ENCODE measurements at places on chromosomes 1 and 21.

DNA sequence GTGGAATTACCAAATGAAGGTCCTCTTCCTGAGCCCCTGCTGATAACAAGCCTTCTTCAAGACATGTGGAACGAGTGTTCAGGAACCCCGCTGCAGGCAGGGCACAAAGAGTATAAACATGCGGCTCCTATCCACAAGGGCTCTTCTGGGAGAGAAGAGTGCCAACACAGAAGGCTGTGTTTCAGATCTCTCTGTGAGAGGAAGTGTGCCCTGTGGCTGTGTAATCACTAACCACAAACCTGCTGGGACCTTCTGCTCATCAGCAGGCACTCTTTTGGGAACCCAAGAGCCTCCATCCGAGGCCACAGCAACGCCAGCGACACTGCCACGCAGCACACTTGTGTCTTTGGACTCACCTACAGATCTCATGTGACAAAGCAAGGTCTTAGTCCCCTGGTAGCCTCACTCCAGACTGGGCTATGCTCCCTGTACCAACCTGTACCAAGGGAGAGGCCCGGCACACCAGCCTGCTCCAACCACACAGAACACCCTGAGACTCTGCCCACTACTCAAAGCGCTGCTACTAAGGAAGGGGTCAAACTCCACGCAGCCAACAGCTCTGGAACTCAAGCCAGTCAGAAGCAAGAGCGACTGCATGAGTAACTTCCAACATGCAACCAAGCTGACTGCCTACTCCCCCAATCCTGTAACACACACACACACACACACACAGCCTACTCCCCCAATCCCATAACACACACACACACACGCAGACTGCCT, 7.8 kb downstream of the PTTG1IP start:
- DNase-seq, result no peak

DNA sequence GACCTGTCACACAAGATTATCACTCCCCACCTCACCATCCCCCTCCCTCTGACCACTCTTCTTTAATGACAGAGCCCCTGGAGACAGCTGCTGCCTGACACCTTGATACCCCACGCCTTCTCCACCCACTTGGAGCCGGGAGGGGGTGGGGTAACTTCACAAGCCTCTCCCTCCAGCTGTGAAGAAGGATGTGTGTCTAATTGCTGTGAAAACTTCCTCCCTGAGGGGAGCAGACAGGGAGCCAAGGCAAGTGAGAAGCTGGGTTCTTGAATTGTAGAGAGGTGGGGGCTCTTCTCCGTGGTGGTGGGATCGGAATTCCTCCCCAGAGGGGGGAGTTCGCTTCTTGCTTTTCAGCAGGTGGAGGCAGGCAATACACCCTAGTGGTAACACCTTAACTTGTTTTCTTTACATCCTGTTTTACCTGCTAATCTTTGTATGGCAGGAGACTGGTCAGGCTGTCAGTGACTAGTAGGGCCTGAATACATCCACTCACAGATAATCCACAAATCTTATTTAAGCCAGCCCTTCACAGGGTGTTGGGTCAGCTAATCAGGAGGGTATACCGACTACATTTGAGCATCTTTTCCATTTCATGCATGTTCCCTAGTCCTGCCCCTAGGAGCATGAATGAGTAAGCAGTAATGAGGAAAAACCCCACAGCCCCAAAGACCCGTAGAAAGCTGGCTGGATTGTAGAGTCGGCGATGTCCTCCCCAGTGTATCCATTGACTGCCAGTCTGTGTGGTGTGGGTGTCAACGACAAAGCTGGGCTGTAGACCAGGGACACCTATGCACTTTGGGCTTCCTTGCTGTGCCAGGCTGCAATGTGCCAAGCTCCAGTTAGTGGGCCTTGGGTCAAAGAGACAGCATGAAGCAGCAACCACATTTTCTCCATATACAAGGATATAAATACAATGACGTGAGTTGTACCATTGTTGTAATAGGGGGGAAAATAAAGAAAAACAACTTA, 57.3 kb downstream of the NFASC start:
- DNase-seq, result no peak

- DNase-seq, result no peak
Observed at GRCh38 chr21:42003051-42003461, 7.1 kb downstream of the ZBTB21 start.

DNA sequence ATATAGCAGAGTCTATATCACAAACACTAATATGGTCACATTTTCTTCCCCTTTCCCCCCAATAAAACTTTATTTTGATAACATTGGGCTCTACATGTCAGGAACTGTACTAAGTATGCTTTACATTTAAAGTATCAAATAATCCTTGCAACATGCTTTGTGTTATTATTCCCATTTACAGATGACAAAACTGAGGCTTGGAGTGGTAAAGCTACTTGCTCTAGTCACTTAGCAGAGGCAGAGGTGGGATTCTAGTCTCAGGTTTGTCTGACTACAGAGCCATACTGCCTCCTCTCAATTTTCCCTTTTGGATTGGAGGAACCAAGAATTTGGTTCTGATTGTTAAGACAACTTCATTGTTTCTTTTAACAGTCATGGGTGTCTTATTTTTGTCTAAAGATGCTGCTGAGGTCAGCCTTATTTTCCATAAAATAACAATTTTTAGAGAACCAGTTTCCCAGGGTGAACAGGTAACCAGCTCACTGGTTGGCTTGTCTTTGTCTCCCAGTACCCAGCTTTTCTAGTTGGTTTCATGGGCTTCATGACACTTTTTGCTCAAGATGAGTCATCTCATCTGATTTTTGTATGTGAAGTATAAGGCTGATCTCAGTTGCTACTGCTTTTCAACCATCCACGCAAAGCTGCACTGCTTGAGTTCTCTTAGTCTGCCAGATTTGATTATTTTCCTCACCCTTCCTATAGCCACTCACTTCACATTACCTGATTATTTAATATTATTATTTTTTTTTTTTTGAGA, 81.0 kb upstream of the ARID1A start:
- DNase-seq, result no peak

DNA sequence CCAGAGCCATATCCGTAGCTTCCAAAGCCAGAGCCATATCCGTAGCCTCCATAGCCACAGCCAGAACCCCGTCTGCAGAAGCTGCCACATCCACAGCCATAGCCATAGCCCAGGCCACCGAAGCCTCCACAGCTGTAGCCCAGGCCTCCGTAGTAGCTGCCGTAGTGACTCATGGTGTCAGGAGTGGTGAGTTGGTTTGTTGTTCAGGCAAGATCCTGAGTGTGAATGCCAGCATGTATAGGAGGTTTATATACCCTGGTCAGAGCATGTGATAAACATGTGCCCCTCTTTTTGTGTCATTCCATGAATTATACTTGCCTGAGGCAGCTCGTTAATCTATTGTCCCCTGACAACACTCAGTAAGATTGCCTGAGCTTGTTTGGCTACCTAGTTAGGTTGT, at the start of gene KRTAP19-1:
TSS of gene KRTAP19-1 (minus strand) at position 223 of the 400 bp plus-strand sequence. CDS start at position 173, 50 bp downstream.
- no peak for DNase-seq
